ENCODE measurements at places on chromosomes 12 and 14.

GRCh38 chr12:42705863-42706262 is 116.3 kb upstream of the PRICKLE1 start:
- DNase-seq = no peak

- no peak for DNase-seq
Observed at GRCh38 chr12:110916295-110916875, 4.0 kb downstream of the MYL2 start.

DNA sequence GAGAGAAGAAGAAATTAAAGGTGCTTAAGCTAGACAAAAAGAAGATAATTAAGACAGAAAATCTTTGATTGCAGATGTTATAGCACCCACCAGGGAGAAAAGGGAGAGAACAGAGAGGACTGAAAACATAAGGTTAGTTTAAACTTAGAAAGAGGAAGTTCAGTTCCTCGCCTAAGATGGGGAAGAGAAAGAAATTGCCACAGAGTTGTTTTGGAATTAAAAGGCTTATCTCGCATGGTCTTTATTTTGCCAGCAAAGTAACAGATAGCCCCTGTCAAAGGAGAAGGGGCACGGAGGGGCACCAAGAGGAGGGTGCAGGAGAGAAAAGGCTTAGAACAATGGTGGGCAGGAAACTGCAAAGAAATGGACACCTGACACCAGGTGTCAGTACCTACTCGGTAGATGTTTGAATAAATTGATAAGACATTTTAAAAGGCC is 17.8 kb upstream of the OXA1L start:
- no peak for DNase-seq

DNA sequence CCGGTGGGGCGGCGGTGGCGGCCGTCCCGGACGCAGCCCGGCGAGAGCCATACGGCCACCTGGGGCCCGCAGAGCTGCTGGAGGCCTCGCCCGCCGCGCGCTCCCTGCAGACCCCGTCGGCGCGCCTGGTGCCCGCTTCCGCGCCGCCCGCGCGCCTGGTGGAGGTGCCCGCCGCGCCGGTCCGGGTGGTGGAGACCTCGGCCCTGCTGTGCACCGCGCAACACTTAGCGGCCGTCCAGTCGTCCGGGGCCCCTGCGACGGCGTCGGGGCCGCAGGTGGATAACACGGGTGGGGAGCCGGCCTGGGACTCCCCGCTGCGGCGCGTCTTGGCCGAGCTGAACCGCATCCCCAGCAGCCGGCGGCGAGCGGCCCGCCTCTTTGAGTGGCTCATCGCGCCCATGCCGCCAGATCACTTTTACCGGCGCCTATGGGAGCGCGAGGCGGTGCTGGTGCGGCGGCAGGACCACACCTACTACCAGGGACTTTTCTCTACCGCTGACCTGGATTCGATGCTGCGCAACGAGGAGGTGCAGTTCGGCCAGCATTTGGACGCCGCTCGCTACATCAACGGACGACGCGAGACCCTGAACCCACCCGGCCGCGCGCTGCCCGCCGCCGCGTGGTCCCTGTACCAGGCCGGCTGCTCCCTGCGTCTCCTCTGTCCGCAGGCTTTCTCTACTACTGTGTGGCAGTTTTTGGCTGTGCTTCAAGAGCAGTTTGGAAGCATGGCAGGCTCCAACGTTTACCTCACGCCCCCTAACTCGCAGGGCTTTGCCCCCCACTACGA is 716 bp downstream of the RIOX1 start:
- DNase-seq = peak; percentile 66
